NCI-H2029 treated with DMSO at 0.1 percent for 48 hours (cell line): ENCODE measurements at places on chromosomes 6 and 20.

DNA sequence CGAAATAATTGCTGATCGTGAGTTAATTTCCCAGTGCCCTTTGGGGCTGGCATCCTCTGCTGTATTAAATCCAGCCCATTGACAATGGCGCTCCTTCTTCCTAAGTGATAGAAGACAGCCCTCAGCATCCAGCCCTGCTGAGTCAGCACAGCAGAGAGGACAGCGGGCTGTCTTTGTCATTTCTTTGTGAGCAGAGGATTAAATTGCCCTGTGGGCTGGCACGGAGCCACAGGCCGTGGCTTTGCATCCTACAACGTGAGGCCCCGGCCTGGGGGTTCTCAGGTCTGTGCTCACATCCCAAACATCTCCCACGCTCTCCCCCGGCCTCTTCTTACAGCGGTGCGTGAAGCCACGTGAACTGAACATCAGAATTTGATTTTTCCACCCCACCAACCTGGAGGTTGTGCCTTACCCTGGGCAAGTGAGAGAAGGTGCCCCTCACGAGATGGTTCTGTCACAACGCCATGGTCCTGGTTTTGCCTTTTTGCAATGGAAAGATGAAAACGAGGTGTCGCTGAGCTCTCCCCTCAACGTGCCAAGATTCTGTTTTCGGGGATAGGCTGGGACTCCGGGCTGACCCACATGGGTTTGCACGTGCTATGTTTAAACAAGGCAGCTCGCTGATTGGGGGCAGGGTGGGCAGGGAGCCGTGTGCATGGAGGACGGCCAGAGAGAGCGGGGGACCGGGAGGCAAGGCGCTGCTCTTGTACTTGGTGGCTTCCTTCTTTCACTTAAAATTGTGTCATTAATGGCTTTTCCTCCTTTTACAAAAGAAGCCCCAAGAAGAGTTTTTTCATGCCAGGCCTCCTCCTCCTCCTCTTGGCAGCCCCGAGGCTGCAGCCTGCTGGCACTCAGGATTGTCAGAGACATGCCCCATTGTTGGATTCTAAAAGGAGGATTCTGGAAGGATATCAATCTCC, 19.5 kb downstream of the CDH4 start:
- no peak for DNase-seq

- DNase-seq, result no peak
Observed at GRCh38 chr6:18178960-18179615, 23.9 kb downstream of the KDM1B start.

- no peak for DNase-seq
Observed at GRCh38 chr6:1903780-1904465, 294.2 kb downstream of the FOXC1 start.

- DNase-seq, result peak; percentile 13
Observed at GRCh38 chr6:158410784-158411183, 98.5 kb downstream of the TULP4 start.
